ENCODE measurements at places on chromosomes 11 and 22.

- DNase-seq: no peak
Observed at GRCh38 chr11:123469089-123469488, 39.0 kb downstream of the GRAMD1B start.

DNA sequence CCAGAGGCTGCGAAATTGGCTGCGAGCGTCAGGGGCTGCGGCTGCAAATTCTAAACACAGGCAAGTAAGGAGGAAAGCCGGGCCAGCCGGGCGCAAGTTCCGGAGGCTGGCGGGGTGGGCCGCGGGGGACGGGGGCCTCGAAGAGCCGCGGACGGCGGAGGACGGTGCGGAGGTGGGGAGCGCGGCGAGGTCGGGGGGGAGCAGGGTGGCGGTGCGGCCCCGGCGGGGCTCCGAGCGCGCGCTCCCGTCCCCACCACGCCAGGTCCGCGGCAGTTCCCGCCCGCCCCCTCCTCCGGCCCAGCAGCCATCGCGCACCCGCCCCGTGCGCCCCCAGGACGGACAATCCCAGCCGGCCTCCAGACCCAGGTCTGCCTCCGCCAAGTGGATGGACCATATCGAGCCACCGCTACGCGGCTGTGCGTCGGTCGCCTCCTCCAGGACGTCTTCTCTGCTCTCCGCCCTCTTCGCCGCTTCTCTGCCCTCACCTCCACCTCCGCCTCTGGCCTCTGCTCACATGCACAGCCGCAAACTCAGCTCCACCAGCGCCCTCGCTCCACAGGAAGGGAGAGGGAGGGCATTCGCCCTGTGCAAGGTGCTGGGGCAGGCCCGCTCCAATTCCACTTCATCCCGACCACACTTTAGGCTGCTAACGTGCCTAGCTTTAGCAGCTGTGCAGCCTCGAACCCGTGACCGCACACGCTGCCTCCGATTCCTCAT, 7.2 kb downstream of the ELFN2 start:
- DNase-seq: no peak

- no peak for DNase-seq
Observed at GRCh38 chr11:132349811-132350733, 979.7 kb downstream of the NTM start.

GRCh38 chr11:65973439-65974110, 12.0 kb downstream of the SART1 start:
- DNase-seq: no peak
